Stomach (tissue), 19 donors: ENCODE measurements at places on chromosomes 6 and 20. TPM values are rescaled to one million over a fixed set of nuclear protein-coding genes. Genes with fewer than 3 reads are reported as not detected.

DYNLT2 gene
- 0.46 TPM for polyA plus RNA-seq

ELOVL4 gene
- polyA plus RNA-seq: 0.12 TPM

PROKR2 gene
- polyA plus RNA-seq: not detected

PLCB1 gene
- polyA plus RNA-seq: 5.0 TPM

WFDC12 gene
- polyA plus RNA-seq: not detected
